DND-41 (cell line): ENCODE measurements at places on chromosomes 6 and 20.

DNA sequence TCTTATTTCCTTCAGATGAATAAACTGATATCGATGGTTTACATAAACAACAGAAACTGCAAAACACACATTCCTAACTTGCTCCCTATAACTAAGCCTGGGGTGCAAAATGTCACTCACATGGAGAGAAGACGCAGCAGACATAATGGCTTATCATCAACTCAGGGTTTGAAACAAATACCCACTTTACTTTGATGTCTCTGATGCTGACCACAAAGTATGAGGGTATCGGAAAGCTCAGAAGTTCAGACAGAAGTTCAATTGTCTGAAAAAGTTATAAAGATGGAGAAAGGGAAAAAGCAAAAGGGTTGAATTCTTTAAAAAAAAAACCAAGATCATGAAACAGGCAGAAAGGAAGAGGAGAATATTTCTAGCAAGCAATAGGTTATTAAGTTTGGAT lies 102.7 kb downstream of the FOXC1 start:
- DNase-seq: no peak

DNA sequence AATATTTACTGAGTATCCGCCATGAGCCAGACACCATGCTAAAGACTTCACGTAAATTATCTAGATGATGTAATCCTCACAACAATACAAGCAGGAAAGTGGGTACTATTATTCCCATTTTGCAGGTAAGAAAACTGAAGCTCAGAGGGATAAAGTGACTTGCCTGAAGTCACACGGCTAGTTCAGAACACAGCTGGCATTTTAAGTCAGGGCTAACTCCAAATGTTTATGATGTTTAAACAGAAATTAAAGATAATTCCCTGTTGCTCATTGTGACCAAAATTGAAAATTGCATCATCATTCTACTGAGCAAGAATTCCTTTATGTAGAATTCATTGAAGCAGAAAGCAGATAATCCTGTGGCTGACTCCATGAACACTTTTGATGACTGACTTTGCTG lies 71.3 kb upstream of the STXBP5 start:
- DNase-seq: no peak

- no peak for DNase-seq
Observed at GRCh38 chr20:32404017-32404416, 45.9 kb downstream of the ASXL1 start.

- DNase-seq: no peak
Observed at GRCh38 chr6:46556053-46556452, 64.8 kb upstream of the RCAN2 start.
